ENCODE measurements at places on chromosomes 12 and 14.
A peak's percentile ranks its signal among the peaks of the same experiment; 100 is the strongest.

DNA sequence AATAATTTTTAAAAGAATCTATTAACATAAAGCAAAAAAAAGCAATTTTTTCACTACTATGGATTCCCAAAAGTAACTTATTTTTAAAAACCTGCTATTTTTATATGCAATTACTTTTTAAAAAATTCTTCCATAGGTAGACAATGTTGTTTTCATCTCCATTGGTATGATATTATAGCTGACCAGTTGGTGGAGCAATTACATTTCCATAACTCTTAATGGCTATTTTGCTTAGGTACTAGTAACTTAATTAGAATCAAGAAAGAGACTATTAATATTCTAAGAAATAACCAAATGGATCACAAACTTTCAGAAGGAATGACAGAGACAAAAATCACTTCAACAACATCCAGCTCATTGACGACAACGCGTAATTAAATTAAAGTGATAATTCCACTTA, 64.7 kb upstream of the PTCSC3 start:
- DNase-seq, result no peak

DNA sequence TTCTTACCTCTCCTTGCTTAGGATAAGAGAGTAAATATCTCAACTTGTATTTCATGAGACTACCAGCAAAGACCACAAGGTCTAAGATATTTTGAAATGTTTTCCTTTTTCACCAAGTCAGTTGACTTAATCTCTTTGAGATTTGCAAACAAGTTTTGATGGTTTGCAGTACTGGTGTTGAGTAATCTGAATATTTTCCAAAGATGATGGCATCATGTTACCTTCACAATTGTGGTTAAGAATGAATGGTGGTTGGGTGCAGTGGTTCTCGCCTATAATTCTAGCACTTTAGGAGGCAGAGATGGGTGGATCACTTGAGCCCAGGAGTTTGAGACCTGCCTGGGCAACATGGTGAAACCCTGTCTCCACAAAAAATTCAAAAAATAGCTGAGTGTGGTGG, 225.7 kb downstream of the TMTC2 start:
- DNase-seq, result no peak

DNA sequence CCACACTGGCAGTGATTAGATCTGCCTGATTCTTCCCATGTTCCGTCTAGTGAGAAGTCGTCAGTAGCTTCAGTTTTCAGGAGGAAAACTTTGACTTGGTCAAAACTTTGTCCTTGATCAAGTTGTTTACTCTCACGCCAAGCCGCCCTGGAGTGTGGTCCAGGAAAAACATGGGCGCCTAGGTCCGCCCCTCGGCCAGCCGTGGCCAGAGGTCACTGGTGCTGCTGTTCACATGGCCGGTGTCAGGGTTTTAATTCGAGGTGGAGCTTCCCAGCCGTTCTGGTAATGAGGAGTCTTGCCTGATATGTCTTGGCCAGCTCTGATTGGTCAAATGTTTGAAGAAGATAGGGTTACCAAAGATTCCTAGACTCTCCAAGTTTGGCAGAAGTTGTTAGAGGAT, 71.5 kb downstream of the PPP2R5C start:
- no peak for DNase-seq

GRCh38 chr14:104343690-104344640, 205.6 kb downstream of the KIF26A start:
- no peak for DNase-seq

DNA sequence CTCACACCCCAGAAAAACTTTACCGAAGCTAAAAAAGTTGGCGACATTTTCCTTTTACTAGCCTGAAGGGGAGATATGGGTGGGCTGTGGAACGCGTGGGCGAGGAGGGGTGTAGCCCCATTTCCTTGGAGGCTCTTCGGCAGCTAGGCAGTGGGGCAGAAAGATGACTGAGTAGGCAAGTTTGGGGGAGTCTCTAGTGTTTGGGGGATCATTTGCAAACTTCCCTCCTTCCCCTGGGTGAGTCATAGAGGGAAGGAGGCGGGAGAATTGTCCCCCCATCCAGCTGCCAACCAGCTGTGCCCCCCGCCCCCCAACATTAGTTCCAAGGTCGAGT, 2.3 kb downstream of the GLI1 start:
- peak; percentile 38 for DNase-seq

GRCh38 chr12:19155981-19156734, 26.6 kb downstream of the PLEKHA5 start:
- no peak for DNase-seq

DNA sequence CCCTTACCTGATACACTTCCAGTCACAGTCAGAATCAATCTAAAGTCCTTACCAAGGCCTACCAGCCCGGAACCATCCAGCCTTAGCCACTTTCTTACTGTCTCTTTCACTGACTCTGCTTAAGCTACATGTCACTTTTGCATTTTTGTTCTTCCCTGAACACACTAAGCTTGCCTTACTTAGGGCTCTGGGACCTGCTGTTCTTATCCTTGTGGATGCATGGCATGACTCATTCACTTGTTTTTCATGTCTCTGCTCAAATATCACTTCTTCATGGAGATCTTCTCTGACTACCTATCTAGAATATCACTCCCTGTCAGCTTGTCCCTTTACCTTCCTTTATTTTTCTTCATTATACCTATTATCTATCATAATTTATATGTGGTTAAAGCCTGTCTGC, 65.6 kb upstream of the ZDHHC17 start:
- DNase-seq, result no peak

GRCh38 chr12:19462406-19462805, 23.1 kb downstream of the AEBP2 start:
- no peak for DNase-seq

DNA sequence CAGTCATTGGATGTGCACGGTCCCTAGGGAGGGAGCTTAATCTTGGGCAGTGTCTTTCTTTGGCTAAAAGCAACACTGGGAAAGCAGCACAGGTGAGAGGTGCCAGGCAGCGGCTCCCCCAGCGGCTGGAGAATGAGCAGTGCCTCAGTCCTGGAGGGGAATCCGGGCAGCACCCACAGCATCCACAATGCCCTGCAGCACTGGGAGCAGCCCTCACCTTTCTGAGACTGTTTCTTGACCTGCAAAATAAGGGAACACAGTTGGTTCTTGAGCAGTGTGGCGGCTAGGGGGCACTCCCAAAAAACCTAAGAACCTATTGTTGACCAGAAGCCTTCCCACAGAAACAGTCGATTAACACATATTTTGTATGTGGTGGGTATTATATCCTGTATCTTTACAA, 75.8 kb downstream of the SINHCAF start:
- no peak for DNase-seq

DNA sequence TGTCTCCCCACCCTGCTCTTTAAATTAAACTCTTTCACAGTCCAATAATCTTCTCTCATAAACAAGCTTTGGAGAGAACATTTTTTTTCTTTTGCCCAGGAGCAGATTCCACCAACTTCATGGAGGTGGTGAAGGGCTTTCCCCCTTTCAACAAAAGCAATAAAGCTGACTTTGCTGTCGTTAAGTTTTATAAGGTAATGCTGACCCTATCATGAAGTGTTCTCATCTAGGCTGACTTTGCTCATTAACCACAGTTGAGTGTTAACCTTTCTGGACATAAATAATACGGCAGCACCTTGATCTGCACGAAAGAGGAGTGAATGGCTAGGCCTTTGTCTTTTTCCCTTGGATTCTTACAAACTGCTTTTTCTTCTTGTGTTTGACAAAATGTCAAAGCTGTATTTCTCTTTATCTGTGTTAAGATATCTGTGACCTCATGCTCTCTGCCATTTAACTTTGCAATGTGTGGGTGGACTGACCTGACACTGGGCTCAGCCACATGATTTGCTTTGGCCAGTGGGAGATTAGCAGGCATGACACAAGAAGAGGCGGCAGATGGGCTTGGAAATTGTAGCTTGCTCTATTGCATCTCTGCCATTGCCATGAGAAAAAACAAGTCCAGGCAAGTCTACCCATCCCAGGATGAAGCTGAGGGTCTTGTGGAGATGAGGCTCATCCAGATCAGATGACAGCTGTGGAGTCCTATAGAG, 470.9 kb upstream of the CCDC196 start:
- no peak for DNase-seq

DNA sequence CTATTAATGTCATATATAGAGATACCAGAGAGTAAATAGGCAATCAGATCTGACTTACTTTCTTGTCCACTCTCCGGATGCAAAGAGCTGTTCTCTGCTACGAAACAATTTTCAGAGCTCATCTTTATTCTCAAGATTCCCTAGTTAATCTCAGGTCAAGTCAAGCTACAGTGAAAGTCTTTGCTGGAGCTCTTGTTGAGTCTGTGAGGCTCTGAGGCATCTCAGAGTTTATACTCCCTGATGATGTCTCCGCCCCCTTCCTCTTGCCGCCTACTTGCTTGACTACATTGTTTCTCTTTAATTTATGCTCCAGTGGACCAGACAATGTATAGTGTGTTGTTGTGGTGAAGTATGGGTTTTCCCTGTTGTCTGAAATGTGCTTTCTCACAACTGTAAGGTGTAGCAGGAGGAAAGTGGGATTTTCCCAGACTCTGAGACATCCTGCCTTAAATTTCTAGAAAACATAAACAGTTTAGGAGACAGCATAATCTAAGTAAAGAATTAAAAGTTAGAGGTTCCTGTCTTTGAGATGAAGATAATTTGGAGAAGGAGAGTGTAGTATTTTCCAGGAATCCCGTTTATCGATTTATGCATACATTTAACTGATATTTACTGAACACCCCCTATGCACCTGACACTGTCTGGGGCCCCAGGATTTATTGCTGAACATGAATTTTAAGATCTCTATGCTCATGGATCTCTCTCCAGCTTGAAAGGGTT, at the start of gene CD69:
TSS of gene CD69 (minus strand) at position 203 of the 720 bp plus-strand sequence. CDS start at position 122, 81 bp downstream.
- no peak for DNase-seq

DNA sequence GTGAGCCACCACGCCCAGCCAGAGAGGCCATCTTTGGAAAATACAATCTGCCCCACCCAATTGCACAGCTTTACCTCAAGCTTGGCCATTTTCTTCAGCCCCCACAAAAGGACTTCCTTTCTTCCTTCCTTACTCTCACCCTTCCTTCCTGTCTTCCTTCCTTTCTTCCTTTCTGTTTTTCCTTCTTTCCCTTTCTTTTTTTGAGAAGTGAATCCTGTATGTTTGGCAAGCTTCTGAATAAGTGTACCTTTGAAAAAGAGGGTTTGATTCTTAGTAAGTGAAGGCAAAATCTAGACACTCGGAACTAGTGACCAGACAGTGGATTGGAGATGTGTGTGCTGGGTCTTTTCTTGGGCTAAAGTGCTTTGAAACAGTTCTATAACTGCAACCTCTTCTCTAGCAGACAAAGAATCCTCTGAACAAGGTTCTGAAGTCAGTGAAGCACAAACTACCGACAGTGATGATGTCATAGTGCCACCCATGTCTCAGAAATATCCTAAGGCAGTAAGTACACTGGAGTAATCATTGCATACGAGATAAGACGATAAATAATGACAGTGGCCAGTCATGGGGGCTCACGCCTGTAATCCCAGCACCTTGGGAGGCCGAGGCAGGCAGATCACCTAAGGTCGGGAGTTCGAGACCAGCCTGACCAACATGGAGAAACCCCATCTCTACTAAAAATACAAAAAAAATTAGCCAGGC, 49.5 kb downstream of the SUPT16H start:
- no peak for DNase-seq

DNA sequence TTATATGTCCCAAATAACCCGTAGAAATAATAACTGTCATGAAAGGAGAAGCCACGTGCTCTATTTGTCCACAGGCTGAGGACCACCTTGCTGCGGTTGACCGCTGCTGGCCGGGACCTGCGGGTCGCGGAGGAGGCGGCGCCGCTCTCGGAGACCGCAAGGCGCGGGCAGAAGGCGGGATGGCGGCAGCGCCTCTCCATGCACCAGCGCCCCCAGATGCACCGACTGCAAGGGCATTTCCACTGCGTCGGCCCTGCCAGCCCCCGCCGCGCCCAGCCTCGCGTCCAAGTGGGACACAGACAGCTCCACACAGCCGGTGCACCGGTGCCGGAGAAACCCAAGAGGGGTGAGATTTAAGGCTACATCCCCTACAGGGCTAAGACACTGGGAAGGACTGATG, 21.0 kb downstream of the RPGRIP1 start:
- DNase-seq, result no peak

DNA sequence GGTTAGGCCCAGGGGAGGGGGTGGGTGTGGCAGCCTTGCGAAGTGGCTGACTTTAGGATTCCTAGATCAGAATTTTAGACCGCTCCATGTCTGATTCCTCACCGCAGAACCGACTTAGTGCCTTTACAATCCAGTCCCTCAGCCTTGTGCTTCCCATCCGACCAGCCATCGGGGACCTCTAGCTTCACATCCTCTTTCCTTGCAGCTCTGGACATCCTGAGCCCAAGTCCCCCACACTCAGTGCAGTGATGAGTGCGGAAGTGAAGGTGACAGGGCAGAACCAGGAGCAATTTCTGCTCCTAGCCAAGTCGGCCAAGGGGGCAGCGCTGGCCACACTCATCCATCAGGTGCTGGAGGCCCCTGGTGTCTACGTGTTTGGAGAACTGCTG, 557 bp downstream of the COPS7A start:
- DNase-seq, result no peak

GRCh38 chr12:58242796-58243630, 301.6 kb downstream of the ATP23 start:
- DNase-seq, result no peak

GRCh38 chr12:15882118-15882971, at the start of gene STRAP:
TSS of gene STRAP (plus strand) at chr12:15882387. CDS start at chr12:15882708, 321 bp downstream.
- peak; percentile 99 for DNase-seq

- no peak for DNase-seq
These were observed 7.7 kb upstream of the LTBP2 start for GRCh38 chr14:74619672-74620131.

DNA sequence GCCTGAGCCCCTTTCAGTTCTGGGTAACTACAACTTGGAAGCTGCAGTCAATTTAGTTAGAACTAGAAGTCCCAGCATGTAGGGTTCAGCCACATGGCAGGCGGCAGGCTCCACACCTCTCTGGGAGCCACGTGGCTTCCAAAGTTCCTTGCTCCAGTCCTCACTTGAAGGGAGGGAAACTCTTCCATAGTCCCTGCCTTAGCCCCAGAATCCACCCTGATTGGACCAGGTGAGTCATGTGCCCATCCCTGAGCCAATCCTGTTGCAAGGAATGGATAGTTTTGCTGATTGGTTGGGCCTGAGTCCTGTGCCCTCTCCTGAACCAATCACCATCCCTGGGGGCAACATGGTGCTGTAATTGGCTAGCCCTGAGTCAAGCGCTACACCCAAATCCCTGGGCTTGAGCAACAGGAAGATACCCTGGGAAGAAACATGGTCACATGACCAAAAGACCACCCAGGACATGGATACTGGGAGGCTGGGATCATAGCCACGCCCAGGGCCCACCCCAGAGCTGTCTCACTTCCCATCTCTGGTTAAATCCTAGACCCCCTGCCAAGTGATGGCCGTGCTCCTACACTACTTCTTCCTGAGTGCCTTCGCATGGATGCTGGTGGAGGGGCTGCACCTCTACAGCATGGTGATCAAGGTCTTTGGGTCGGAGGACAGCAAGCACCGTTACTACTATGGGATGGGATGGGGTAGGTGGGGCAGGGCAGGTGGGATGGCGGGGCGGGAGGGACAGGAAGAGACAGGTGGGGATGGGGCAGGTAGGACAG, 154.7 kb downstream of the ADGRD1 start:
- no peak for DNase-seq

- no peak for DNase-seq
These were observed 55.8 kb downstream of the TPCN1 start for GRCh38 chr12:113276946-113277500.

GRCh38 chr12:943051-943450, 6.4 kb downstream of the RAD52 start:
- no peak for DNase-seq

All from midbrain (tissue), 1 donor.